Suppressor macrophage treated with lipopolysaccharide for 1 hour (primary cell): ENCODE measurements at places on chromosomes 1 and 21.
A peak's percentile ranks its signal among the peaks of the same experiment; 100 is the strongest.

GRCh38 chr1:110262296-110262695 is 52.2 kb downstream of the KCNC4 start:
- peak; percentile 38 for DNase-seq

GRCh38 chr1:203120325-203121153 is 7.0 kb upstream of the ADORA1 start:
- DNase-seq: no peak

DNA sequence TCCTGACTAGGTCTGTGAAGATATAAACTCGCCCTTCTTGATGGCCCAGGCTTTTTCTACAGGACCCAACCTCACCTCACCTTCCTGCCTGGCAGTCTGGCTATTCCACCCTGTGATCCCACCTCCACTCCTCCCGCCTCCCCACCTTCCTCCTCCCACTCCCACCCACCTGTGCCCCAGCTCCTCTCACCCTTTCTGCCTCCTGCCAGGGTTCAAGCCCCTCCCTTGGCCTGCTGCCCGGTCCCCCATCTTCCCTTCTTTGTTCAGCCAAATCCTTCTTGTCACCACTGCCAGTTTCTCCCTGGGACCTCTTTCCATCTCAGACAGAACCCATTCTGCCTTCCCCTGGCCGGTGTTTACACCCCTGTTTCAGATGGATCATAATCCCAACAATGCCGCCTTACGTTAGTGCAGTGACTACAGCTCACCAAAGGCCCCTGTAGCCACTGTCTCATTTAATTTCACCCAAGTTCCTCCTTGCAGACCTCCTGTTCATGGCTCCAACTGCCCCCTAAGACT is 127.5 kb upstream of the EDN2 start:
- DNase-seq: no peak

DNA sequence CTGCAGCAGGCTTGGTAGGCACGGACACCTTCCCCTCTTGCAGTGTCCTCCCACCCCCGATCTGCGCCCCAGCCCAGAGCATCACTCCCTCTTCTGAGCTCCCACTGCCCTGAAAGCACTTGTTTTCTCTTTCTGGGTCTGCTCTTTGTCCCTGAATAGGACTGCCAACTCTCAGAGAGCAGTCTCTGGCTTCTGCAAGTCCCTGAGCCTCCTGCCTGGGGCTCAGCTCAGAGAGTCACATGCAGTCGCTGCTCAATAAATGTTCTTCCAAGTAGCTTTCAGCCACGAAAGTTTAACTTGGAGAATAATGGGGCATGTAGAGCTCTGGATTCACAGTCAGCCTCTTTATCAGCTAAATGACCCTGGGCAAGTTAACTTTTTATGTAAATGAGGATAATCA is 205.6 kb downstream of the HIVEP3 start:
- DNase-seq: no peak

DNA sequence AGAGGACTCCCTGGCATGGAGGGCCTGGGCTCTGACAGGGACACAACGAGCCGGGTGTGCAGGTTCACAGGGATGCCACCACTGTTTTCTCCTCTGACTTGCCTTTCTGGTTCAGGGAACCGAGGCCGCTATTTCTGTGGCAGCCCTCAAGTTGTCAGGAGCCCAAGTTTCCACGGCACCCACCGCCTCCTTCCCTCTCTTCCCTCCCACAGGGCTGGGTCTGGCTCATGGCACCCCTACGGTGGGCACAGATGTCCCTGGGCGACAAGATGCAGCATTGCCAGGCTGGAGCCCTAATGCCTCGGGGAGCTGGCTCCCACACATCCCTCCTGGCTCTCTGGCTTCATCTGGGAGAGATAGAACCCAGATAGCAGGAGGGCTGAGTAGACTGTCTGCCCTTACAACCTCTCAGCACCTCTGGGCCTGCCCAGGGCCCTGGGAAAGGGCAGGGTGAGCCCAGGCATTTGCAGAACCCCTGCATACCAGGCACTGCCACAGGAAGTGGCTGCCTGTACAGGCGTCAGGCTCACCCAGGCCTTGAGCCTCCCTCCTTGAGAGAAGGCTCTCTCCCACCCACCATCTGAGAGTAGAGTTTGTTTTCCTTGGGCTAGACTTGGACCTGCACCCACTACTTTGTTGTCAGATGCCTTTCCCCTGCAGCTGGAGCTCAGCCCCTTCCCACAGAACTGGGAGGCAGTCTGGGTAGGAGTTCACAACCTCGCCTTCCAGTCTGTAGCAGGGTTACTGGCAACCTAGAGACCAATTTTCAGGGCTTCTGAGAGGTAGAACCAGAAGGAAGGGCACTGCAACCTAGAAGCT is 20.5 kb downstream of the KCNC4 start:
- no peak for DNase-seq

GRCh38 chr1:193771596-193771995 is 585.2 kb upstream of the B3GALT2 start:
- no peak for DNase-seq

- peak; percentile 62 for DNase-seq
These were observed 123.0 kb upstream of the IGSF21 start for GRCh38 chr1:17984583-17984982.
